Trophoblast cell (in vitro differentiated cells and primary cell): ENCODE measurements at places on chromosomes 7 and 10.
A peak's percentile ranks its signal among the peaks of the same experiment; 100 is the strongest.

GRCh38 chr10:62047960-62048383, 146.5 kb downstream of the ARID5B start:
- DNase-seq: no peak

GRCh38 chr7:38141187-38141586, 36.9 kb upstream of the STARD3NL start:
- no peak for DNase-seq

- DNase-seq: no peak
Observed at GRCh38 chr10:33618196-33618595, 283.7 kb upstream of the NRP1 start.

DNA sequence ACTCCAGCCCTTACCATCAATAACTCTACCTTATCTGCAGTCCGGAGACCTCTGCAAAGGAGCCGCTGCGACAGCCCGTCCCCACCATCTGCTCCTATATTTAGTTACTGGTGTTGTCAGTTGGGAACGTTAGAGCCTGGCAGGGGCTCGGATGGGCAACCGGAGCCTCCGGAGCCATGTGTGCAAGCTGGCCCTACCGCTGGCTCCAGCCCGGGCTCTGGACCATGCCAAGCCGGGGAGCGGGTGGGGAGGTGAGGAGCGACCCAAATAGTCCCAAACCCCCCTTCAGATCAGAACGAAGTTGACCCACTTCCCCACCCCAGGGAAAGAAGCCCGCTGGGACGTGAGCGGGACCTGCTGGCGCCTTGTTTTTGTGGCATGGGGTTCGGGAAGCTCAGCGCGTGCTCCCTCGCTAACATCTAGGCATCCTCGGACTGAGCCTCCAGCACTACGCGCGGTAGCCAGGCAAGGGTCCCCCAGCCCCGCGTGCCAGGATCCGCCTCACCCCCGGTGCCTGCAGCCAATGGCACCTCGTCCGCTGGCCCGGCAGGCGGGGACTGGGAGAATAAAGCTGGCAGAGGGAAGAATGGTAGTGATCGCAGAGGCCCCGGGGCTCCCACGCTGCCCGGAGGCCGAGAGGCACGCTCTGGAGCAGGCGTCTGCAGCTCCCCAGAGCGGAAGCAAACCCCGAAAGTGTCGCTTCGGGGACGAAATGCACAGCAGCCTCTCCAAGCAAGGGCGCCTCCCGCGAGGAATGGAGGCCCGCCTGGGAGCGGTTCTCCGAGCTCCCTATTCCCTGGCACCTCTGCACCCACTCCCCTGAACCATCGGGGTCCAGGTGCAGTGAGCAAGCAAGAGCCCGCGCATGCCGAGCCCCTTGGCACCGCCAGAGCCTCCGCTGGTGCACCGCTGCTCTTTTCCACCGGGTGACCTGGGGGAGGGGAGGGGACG, 679 bp downstream of the LRRC20 start:
- no peak for DNase-seq

GRCh38 chr7:36305226-36305625, 84.4 kb upstream of the ANLN start:
- no peak for DNase-seq

DNA sequence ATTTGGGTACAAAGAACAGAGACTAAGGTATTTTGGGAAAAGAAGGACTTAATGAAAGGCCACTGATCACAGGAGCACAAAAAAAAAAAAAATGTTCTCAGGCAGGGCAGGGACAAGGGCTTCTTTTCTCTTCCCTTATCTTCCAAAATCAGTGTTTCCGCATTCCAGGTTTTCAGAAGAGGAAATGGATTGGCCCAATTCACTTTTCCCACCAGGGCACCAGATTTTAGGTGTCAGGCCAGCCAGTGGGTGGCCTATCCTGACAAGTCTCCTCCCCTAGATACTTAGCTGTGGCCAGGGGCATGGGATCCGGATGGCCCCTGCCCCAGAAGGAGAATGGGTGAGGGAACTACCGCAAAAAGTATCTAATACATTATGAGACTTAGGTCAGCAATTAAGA, 88.9 kb upstream of the WAC start:
- peak; percentile 37 for DNase-seq

GRCh38 chr7:144775749-144776148, 60.1 kb downstream of the TPK1 start:
- DNase-seq: no peak
